ENCODE measurements at places on chromosomes 16 and 17.

- no peak for DNase-seq
These were observed 555.3 kb downstream of the MAF start for GRCh38 chr16:79045191-79045590.

GRCh38 chr17:72097144-72097543 is 23.7 kb upstream of the SOX9 start:
- DNase-seq: no peak

DNA sequence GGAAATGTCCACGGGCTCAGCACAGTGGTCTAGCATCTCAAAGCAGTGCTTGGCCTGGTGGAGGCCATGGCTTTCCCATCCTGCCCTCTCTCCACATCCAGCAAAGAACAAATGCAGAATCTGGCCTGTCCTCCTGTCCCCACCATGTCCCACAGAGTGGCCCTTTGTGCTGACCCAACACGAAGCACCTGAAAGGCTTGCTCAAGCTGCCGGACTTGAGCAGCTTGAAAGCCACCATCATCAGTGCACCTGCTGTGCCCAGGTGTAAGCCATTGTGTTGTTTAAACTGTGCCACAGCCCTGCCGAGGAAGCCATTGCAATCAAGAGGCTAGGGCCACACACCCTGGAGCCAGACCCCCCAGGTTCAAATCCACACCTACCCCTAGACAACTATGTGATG is 115.5 kb downstream of the SOCS1 start:
- no peak for DNase-seq

GRCh38 chr16:87028481-87029320 is 288.5 kb downstream of the C16orf95 start:
- DNase-seq: no peak

All from HT1080 (cell line).